Activated CD4-positive, alpha-beta T cell treated with anti-CD3 and anti-CD28 coated beads, Interleukin-2, amount 10 ng/mL, durations not matched to agents 7 days and 5 days (primary cell): ENCODE measurements at places on chromosomes 6 and 20.

DNA sequence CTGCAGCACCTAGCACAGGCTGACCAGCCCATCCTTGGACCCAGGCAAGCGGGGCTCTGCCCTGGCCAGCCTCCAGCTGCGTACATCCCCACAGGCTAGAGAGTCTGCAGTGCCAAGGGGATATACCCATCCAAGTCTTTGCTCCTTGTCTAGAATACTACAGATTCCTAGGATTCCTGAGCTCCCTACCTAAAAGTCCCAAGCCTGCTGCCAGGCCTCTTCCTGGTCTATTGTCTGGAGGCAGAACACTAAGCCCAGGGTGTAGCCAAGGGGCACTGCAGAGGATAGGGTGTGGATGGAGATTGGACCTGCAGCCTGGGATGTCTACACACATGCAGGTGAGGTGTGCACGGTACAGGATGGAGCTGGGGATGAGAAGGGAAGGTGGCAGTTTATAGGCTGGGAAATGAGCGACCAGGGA lies 90.0 kb upstream of the SIRPA start:
- DNase-seq = no peak

GRCh38 chr6:112335736-112336135 lies 11.4 kb upstream of the RFPL4B start:
- no peak for DNase-seq

DNA sequence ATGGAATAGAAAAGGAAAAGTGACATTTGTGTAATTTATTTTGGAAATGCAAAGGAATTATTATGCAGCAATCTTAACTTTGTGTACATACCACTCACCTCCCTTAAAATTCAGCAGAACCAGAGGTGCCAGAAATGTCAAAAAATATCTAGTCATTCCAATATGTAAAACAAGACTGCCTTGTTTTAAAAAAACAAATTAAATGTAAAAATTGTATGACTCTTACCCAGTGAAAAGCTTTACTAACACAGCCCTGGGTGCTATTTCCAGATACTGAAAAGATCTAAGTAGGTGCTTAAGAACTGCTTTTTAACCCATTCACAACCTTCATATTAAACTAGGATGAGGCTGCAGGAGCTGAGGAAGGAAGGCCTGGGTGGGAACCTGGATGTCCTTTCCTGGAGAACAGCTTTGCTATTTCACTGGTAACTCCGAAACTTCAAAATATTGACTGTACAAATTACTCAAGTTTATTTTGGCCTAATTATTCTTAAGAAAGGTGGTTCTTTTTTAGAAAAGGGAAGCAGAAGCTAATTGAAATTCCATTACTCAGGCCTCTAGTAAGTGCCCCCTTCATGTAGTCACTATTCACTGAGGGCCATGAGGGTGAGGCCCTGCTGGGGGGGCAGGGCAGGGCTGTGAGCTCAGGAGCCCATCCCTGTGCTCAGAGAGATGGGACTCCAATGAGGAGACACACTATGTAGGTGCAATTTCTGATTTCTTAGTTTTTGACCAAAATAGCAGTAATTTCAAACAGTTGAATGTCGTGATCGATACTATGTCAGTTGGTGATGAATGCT lies 139.6 kb downstream of the MAP3K4 start:
- no peak for DNase-seq

GRCh38 chr6:144582939-144583613 lies 297.9 kb downstream of the UTRN start:
- peak; percentile 74 for DNase-seq

- DNase-seq = no peak
Measured at GRCh38 chr20:21004386-21005076, 101.6 kb downstream of the LINC00237 start.

DNA sequence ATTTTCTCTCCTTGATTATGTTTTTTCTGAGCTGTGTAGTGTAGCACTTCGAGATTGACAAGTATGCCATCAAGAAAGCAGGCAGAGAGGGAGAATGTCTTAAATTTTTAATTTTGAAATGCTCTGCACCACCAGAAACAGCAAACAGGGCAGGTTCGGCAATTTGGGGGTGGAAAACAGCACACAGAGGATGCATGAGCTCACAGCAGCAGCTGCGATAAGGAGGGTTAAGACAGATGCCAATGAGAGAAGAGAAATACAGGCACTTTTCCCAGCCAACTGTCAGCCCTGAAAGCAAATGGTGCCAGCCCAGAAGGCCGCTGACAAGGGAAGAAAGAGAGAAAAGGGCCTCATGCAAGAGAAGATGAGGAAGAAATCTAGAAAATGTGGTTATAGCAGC lies 15.1 kb upstream of the SNRPB2 start:
- no peak for DNase-seq

GRCh38 chr6:151180330-151181048 lies 59.3 kb upstream of the AKAP12 start:
- DNase-seq = no peak

DNA sequence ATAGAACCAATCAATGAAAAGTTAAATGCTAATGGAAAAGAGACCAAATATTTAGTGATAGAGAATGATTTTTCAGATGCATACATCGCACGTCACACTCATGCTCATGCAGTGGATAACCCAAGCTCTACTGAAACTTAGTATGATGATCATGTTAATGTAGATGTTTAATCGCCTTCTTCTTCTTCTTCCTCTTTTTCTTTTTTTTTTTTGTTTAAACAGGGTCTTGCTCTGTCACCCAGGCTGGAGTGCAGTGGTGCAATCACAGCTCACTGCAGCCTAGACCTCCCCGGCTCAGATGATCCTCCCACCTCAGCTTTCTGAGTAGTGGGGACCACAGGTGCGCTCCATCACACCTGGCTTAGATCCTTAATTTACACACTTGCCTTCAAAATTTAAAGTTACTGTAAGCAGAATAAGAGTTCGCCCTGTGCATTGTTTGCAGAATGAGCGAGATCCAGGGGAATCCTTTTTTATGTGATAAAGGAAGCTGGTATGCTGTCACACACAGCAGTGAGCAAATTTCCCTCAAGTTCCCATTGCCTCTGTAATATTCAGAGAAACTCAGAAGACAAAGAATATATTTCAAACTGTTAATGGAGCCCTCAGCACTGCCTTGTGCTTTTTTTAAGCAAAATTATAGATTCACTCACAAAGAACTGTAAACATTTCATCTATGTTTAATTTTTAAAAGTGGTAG lies 194.2 kb upstream of the SGK1 start:
- DNase-seq = no peak

- no peak for DNase-seq
Measured at GRCh38 chr6:122007339-122007738, 392.1 kb upstream of the HSF2 start.

GRCh38 chr6:61606500-61606899 lies 679.5 kb downstream of the KHDRBS2 start:
- DNase-seq = no peak

GRCh38 chr6:24501914-24502313 lies 7.1 kb downstream of the ALDH5A1 start:
- DNase-seq = no peak

DNA sequence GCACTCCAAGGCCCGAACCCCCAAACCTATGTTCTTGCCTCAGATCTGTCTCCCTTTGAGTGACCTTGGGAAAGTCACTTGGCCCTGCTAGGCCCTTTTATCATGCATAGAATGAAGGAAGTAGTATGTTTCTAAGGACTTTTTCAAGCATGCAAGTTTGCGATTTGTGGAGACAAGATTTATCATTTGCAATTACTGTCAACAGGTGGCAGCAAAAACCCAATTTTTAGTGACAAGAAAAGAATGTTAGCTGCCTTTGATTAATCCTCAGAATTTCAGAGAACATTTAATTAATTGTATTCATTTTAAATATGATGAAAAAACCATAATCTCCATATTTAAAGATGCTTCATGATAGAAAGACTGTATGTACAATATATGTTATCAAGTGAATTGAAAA lies 28.3 kb upstream of the PREP start:
- peak; percentile 38 for DNase-seq

- DNase-seq = no peak
Measured at GRCh38 chr6:91298543-91299145, 711.8 kb upstream of the MAP3K7 start.

- no peak for DNase-seq
Measured at GRCh38 chr6:164011321-164011720, 596.8 kb downstream of the QKI start.

- no peak for DNase-seq
Measured at GRCh38 chr6:148952147-148953035, 205.6 kb downstream of the UST start.

GRCh38 chr6:43124481-43124880 lies 46.6 kb upstream of the SRF start:
- DNase-seq = no peak

DNA sequence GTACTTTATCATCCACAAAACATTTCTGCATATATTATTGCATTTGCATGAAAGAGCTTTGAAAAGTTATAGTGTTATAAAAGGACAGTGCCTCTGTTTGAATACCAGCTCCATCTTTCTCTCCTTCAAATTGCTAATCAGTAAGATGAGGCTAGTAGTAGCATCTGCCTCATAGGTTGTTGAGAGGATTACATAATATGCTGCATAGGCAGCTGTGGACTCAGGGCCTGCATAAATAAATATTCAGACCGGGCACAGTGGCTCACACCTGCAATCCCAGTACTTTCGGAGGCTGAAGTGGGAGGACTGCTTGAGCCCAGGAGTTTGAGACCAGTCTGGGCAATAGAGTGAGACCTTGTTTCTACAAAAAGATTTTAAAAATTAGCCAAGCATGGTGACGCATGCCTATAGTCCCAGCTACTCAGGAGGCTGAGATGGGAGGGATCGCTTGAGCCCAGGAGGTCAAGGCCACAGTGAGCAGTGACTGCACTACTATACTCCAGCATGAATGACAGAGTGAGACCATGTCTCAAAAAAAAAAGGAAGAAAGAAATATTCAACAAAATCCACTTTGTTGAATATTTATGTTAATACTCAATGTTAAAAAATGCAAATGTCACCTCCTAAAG lies 18.3 kb upstream of the SEC63 start:
- no peak for DNase-seq

DNA sequence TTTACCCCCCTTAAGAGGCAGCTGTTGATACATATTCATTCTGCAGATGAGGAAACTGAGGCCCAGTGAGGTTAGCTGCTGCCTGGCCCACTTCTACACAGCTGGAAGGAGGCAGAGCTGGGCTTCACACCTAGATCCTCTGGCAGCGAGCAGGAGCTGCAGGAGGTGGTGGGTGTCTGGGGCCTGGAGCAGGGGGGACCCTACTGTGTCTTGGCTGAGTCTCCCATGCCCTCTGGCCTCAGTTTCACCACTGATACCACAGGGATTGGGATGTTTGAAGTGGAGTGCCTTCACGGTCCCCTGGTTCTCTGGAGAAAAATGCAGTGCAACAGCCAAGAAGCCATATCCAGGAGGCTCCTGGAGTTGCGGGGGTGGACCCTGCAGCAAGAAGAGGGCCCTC lies 8.2 kb upstream of the BPIFA2 start:
- DNase-seq = no peak

DNA sequence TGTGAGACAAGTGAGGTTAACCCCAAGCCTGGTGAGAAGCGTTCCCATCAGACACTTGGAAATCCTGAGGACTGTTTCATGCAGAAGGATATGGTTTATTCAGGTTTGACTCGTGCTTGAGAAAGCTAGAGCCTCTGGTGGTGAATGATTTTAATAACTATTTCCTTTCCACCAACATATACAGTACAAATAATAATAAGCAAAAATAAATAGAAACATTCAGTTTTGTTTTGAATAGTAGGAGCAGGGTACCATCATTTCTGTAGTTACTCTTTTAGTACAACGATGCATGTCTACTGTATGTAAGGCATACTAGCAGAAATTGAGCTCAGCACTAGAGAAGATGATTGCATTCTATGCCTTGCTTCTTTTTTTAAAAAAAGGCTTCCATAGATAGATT lies 33.5 kb downstream of the PLG start:
- DNase-seq = no peak

DNA sequence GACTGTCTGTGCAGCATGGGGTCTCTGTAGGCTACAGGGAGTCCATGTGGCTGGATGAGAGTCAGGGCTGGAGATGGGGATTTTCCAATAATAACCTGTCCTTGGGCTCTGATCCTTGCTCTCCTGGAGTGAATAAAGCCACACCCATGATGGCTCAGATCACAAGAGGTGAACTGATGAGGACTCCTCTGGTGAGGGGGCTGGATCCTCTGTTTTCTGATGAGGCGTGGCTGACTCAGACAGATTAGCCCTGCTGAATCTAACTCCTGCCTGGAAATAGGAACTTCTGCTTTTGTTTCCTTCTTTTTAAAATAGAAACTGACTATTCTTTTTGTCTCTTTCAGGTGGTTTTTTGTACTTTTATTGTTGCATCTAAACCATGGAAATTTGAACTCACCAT lies 27.0 kb downstream of the CST9L start:
- DNase-seq = no peak

- DNase-seq = no peak
Measured at GRCh38 chr6:123288649-123289048, 292.6 kb downstream of the CLVS2 start.

- DNase-seq = no peak
Measured at GRCh38 chr6:26530203-26530602, 8.0 kb upstream of the HMGN4 start.

DNA sequence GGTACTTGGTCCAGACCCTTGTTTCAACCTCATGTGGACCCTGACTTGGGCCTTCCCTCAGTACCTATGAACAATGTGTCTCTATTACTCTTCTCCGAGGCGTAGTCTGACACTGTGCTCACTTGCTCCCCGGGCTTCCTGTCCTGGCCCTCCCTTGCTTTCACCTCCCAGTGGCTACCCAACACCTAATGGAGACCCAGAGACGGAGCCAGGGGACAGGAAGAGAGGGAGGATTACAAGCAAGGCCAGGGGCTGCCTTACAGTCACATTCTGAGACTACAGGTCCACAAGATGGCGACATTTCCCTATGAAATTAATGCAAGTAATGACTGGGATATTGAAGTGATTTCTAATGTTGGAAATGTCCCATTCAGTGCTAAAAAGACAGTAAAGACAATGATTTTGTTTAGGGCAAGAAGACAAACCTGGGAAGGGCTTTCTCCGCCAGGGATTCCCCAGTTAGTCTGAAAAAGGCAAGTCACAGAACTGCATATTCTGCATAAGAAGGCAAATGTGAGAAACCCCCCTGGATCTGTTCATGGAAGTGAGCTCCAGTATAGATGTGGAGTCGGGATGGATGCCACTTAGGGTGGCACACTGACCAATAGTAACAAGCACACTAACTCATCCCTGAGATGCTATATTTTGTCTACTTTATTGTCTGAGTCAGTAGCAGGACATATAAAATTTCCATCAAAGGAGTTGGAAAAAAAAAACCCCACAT lies 44.0 kb upstream of the ZBTB24 start:
- peak; percentile 81 for DNase-seq

- DNase-seq = no peak
Measured at GRCh38 chr6:163739408-163739725, 324.8 kb downstream of the QKI start.
